ENCODE measurements at places on chromosomes 5 and 9.

DNA sequence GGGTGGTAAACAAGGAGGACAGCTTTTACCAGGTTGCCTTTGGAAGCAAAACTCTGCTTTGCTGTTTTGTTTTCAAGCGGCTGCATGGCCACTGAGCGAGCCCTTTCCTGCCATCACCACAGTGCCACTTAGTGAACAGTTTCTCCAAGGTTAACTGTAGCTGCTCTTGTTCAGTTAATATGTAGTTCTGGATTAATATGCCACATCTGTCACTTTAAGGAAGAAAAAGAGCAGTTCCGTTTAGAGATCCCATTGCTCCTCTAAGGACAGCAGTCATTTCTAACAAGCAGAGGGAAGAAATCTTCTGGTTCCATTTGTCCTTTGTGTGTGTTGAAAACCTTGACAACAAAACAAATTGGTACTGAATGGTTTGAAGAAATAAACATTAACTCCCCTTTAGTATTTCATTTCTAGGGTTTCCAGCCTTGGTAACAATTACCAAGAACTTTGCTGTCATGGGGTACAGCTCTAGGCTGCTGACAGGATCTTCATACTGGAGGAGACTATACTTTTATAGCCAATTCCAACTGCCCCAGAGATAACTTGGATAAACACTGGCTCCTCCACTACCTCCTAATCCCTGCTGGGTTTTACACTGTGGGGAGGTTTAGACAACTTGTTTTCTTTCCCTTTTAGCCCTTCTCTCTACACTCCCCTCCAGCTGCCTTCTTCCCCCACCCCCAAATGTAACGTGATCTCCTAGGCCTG is 10.3 kb upstream of the ABL1 start:
- no peak for DNase-seq

GRCh38 chr5:168261227-168261571 is 30.2 kb upstream of the WWC1 start:
- DNase-seq: no peak

- no peak for DNase-seq
These were observed 32.7 kb downstream of the PRUNE2 start for GRCh38 chr9:76873056-76873792.

- no peak for DNase-seq
These were observed 6.6 kb downstream of the GPR107 start for GRCh38 chr9:130060296-130060695.

Measured in activated gamma-delta T cell treated with Interleukin-2 at 50 U/mL for 16 hours (primary cell).